ENCODE measurements at places on chromosomes 1 and 21.

GRCh38 chr1:91684481-91685196 is 184.0 kb downstream of the CDC7 start:
- no peak for DNase-seq

DNA sequence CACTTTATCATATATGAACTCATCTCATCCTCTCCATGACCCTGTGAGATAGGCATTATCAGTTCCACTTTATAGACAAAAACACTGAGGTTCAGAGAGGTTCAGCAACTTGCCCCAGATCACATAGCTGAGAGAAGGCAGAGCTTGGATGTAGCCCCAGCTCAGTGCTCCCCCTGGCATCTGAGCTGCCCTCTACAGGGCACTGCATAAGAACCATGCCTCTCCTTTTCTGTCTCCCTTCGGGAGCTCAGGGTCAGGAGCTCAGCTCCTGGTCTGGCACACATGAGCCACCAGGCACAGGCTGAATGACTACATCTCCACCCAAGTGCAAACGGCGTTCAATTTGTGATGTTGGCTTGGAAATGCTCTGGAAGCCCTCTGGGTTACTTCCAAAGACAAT is 16.9 kb downstream of the RAB7B start:
- DNase-seq, result no peak

GRCh38 chr1:212155219-212155618 is 119.7 kb downstream of the DTL start:
- DNase-seq, result no peak

DNA sequence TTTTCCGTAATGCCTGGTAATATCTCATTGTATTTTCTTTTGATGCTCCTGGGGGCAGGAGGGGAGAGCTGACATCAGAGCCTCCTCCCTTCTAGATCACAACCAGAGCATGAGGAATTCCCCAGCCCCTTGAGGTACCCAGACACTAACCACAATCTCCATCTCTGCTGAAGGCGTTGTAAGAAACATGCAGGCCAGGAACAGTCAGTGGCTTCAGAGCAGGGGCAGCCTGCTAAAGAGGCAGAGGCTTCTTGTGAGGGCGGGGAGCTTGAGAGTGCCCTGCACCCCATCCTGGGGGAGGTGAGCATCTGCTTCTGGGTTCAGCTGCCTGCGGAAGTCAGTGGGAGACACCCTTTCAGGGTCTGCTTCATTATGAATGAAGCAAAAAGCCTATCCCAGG is 19.0 kb downstream of the MAPKAPK2 start:
- DNase-seq, result peak; percentile 53

DNA sequence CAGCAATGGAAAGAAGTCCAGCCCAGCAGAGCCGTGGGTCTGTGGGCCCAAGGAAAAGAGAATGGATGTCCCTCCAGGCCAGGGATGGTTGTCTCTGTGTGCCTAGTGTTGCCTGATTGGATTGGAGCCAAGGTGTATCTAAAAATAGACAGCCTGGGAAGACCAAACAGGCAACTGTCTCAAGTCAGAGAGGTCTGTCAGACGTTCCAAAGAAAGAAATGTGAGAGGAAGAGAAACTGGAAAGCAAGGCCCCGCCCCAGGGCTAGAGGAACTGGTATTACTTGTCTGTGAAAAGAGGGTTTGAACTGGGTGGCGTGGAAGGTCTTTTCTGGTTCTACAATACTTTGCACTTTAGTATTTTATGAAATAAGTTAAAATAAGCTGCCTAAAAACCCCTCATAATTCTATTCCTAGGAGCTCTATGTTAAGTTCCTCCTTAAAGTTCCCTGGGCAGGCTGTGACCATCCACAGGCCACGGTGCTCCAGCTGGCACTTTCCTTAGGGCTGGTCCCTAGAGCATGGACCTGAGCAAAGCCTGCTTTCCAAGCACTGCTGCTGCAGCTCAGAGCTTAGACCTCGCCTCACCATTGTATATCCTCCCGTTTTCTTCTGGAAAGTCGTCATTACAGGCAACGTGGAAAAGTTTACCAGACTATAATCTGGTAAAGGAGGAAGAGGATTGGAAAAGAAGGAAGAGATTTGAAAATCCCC is 151.6 kb downstream of the DISC1 start:
- DNase-seq, result no peak

DNA sequence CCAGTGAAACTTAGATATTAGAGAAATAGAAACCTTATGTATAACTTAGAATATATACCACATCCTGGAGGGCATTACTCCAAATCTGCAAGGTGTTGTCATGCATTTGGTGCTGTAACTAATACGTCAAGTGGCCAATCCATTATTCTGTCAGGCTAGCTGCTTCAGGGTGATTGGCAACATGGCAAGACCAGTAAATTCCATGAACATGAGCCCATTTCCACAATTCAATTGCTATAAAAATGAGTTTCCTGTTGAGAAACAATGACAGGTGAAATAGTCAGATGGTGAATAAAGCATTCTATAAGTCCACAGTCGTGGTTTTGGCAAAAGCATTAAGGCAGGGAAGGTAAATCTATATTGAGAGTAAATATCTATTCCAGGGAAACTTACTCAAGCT is 566.0 kb downstream of the ADGRL2 start:
- DNase-seq, result no peak

DNA sequence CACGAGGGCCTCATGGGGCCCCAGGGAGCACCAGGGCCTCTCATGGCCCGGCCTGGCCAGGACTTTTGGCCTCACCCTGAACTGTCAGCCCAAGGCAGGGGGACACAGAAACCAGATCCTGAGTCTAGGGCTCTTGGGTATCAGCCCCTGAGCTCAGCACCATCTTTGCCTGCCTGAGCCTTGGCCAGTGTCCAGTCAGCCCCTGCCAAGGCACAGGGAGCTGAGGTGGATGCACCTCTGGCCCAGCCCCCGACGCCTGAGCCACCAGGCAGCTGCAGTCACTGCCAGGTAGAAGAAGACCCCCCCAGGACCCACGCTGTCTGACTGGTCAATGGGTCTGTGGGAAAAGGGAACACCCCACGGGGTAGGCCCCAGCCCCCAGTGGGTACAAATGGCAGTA is 25.3 kb downstream of the CDCA8 start:
- DNase-seq, result no peak

DNA sequence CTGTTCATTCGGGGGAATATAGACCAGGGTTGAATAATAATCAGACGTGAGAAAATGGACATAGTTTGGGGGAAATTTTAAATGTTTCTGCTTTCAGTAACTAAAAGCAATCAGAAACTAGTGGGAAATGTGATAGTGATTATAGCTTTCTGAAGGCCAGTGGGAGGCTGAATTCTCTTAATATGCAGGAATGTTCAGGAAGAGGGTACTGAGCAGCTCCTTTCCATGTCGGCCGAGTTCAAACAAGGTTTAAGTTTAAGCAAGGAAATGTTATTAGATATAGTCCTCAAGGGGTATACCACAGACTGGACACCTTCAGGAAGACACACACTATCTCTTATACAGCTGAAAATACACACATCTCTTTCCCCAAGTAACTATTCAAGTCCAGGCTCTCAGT is 105.5 kb downstream of the HHAT start:
- no peak for DNase-seq

GRCh38 chr1:76940571-76941335 is 73.5 kb downstream of the ST6GALNAC5 start:
- no peak for DNase-seq

GRCh38 chr1:208219659-208220282 is 24.4 kb downstream of the PLXNA2 start:
- no peak for DNase-seq

- no peak for DNase-seq
Measured at GRCh38 chr1:103170609-103171008, 62.3 kb upstream of the COL11A1 start.

- DNase-seq, result no peak
Measured at GRCh38 chr21:35395728-35396127, 346.6 kb upstream of the RUNX1 start.

DNA sequence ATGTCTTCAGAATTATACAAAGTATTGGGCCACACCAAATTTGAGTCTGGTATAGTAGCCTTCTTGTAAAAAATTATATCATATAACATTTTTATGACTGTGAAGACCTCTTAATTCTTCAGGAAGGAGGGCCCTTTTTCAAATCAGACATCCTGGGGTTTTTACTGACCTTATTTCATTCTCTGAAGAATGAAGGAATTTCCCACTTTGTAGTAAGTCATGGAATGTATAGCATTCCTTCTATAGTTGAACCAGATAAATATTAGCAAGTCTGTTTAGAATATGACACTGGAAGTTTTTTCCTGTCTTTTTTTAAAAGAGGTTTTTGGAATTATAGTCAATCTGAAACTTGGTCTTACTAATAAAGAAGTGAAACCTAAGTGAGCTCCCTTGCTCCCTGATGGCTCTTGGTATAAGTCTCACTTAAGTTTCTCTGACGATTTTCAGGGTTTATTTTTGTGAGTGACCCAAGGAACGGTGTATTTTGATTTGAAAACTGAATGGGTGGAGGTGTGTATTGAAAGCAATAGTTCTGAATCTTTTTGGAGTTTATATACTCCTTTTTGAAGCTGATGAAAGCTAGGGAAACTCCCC is 23.7 kb downstream of the SNX27 start:
- DNase-seq, result no peak

DNA sequence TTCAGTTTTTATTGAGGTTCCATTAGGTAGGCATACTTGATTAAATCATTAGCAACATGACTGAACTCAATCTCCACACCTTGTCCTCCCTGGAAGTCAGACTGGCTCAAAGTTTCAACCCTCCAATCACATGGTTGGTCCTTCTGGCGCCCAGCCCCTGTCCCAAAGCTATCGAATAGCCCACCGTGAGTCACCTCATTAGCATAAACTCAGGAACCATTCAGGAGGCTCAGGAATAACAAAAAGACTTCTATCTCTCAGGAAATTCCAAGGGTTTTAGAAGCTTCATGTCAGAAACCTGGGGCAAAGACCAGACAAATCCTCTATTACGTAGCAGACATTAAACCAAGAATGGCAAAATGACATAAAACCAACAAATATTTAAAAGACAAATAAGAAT is 78.6 kb downstream of the RGS2 start:
- no peak for DNase-seq

- DNase-seq, result no peak
Measured at GRCh38 chr1:12111741-12112140, 48.6 kb downstream of the TNFRSF8 start.

- no peak for DNase-seq
Measured at GRCh38 chr1:112284796-112285195, 111.2 kb upstream of the CTTNBP2NL start.

- no peak for DNase-seq
Measured at GRCh38 chr1:94734963-94735901, 84.9 kb upstream of the SLC44A3 start.

- no peak for DNase-seq
Measured at GRCh38 chr1:94658221-94658620, 116.7 kb upstream of the F3 start.

- no peak for DNase-seq
Measured at GRCh38 chr21:19855522-19855921, 1142.7 kb upstream of the NCAM2 start.

DNA sequence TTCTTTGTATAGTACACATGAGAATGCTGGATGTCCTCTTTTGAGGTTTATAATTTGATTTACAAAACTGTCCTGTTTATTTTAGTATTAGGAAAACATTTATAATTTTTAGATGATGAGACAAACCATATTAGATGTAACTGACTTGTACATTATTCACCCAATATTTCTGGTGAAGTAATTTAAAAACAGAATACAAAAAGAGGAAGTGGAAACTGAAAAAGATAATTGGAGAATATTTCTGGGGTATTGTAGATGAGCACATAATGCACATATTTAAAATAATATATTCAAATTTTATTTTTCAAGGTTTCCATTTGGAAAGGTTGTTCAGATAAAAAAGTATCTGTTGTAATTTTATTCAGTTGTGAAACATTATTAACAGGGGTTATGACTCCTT is 40.7 kb downstream of the XPR1 start:
- DNase-seq, result no peak

- DNase-seq, result no peak
Measured at GRCh38 chr1:94633051-94633450, 91.5 kb upstream of the F3 start.

DNA sequence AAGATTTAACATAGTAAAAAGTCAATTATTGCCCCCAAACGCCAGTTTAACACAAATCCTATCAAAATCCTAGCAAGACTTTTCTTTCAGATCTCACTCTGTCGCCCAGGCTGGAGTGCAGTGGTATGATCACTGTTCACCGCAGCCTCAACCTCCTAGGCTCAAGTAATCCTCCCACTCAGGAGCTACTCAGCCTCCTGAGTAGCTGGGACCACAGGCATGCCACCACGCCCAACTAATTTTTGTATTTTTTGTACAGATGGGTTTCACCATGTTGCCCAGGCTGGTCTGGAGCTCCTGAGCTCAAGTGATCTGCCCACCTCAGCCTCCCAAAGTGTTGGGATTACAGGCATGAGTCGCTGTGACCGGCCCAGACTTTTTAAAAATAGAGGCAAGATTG is 4.8 kb downstream of the SNIP1 start:
- no peak for DNase-seq

- DNase-seq, result peak; percentile 66
Measured at GRCh38 chr1:12658531-12659453, 14.9 kb downstream of the AADACL4 start.

- no peak for DNase-seq
Measured at GRCh38 chr21:42435401-42435800, 31.7 kb downstream of the UBASH3A start.

- DNase-seq, result no peak
Measured at GRCh38 chr21:21439761-21440160, 441.6 kb downstream of the NCAM2 start.

DNA sequence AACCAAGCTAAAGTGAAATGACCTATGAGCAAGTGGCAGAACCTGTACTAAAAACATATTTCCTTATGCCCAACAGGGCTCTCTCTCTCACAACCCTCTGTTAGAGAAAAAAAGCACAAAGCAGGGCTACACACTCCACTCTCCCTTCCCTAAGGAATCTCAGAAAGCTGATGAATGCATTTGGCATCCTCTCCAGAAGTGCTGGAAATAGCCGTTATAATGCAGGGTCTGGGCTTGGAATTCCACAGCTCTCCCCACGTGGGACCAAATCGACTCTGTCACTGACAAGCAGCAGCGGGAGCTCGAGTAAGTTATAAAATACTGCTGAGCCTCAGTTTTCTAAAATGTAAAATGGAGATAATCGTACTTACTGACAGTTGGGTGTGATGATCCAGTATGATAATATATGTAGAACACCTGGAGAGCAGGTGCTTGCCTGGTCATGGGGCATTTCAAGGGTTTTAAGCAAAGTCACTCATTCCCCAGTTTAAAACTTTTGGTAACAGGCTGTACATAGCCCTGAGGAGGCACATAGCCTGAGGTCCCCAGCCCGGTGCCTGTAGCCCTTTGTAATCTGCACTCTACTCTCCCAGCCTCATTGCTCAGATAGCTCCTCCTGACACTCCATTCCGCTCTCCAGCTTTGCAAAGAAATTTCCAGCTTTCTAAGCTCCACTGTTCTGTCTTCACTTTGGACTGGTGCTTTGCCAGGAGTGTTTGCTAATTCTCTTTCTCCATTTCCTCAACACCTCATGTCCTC is 175.6 kb upstream of the DAB1 start:
- DNase-seq, result no peak

Data from stimulated activated CD4-positive, alpha-beta T cell treated with anti-CD3 and anti-CD28 coated beads, Interleukin-1b, Interleukin-23, amount 100 ng/mL, for 48 hours (primary cell).